ENCODE measurements at places on chromosomes 7 and 10.

DNA sequence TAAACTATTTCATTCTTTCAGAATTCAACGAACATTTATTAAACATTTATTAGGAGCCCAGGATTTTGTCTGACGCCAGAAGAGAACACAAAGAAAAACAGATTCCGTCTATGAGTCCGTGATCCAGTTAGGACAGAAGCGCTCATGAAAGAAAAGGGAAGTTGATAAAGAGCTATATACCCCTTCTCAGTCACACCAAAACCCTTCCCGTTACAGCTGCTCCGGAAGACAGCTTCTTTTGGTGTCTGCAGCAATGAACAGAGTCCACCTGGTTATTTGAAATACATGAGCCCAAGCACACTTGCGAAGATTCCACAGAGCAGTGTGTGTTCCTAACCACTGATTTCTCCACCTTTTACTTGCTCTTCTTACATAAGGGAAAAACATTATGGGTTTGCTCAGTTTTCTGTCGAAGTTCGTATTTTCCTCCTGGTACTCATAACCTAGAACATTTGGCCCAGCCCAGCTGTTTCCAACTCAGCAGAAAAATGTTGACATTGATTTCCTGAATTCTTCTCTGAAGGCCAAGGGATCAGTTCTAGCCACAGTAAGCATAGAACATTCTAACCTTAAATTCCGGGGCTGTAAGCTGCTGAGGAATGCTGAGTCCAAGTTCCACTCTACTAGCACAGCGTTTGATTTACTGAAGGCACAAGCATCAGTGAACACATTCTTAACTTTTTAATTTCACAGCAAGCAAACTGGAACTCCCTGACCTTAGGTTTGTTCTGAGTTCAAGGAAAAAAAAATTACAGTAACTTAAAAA, 206.5 kb downstream of the SORCS1 start:
- DNase-seq = no peak

DNA sequence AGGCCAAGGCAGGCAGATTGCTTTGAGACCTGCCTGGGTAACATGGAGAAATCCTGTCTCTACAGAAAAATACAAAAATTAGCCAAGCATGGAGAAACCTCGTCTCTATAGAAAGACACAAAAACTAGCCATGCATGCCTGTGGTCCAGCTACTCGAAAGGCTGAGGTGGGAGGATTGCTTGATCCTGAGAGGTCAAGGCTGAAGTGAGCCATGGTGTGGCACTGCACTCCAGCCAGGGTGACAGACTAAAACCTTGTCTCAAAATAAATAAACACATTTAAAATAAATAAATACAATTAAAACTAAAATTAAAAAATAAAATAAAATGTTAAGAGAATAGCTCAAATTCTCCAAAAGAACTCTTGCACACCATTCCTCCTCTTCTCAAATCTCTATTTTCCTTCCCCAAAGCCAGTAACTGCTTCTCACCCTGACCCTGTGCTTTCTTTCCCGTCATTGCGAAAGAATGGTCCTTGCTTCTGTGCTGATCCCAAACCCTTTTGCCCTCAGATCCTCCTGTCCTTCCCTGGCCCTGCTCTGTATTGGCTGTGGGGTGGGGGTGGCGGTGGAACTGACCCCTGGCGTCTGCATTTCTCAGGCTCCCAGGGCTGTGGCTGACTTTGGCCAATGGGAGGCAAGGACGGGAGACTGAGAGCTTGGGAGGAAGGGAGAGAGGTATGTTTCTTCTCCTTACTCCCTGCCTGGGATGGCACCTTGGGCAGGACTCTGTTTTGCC, 12.4 kb downstream of the SRGN start:
- DNase-seq = no peak

- no peak for DNase-seq
These were observed 21.9 kb downstream of the ATXN7L1 start for GRCh38 chr7:105854498-105854897.

GRCh38 chr10:48684792-48685623, at the start of gene WDFY4:
WDFY4 (plus strand) TSS chr10:48684873; CDS start chr10:48709733, 24,860 bp downstream.
- no peak for DNase-seq

- no peak for DNase-seq
These were observed 54.5 kb downstream of the RAB18 start for GRCh38 chr10:27558612-27559020.

- peak; percentile 56 for DNase-seq
These were observed at the start of gene DENND11 for GRCh38 chr7:141702047-141702567. DENND11 (minus strand) TSS chr7:141702166; CDS start chr7:141702153, 13 bp downstream.

- no peak for DNase-seq
These were observed 121.6 kb downstream of the DYNC2I1 start for GRCh38 chr7:158977981-158978380.

Measured in effector memory CD4-positive, alpha-beta T cell (primary cell).